ENCODE measurements at places on chromosomes 6 and 20. TPM values are rescaled to one million over a fixed set of nuclear protein-coding genes. Genes with fewer than 3 reads are reported as not detected.

- no peaks in the 10 kb centered on the region for H3K36me3 ChIP-seq
- peaks cover 27% of the 10 kb centered on the region for H3K4me1 ChIP-seq
- no peaks in the 10 kb centered on the region for H3K27me3 ChIP-seq
- peak overlapping the region; percentile 92 for H3K4me3 ChIP-seq
Measured at GRCh38 chr6:46129291-46129628, 529 bp upstream of the ENPP4 start.

DNA sequence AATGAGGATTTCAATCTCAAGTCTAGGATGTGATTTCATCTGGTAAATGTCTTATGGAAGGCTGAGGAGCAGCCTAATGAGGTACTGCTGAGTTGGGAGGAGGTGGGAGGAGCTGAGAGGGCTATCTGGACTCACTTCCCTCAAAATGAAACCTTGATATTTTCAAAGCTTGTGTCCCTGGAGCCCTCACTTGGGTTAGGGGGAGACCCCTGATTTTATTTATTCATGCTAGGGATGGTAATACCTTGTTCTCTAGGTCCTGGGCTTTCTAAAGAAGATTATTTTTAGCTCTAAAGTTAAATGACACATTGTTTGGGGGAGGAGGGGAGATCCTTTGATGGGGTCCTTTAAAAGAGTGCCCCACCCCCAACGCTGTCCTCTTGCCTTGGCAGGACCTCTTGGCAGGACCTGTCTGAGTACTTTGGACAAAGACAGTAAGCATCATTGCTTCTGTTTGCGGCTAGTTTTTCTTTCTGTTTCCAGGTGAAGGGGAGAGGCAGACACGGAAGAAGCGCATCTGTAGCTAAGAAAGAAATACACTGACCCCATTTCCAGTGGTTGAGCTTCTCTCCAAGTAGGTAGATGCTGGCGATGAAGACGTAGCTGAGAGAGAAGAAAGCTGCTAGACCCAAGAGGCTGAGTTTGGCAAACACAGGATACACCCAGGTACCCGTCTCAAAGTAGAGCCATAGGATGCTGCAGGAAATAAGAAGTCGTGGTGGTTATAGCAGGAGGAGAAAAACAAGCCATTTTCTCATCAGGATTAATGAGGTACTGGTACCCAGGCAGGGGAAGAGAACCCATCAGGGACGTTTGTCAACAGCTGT is 55.6 kb downstream of the ADTRP start:
- no peaks in the 10 kb centered on the region for H3K27me3 ChIP-seq
- H3K36me3 ChIP-seq = peaks cover 64% of the 10 kb centered on the region
- peak overlapping the region; percentile 69 for H3K4me3 ChIP-seq
- peak overlapping the region; percentile 89 for H3K27ac ChIP-seq
- peak; percentile 34 for DNase-seq
- peaks cover 67% of the 10 kb centered on the region for H3K4me1 ChIP-seq

- H3K36me3 ChIP-seq = peaks cover 9% of the 10 kb centered on the region
- no peaks in the 10 kb centered on the region for H3K27me3 ChIP-seq
- H3K4me1 ChIP-seq = peaks cover 13% of the 10 kb centered on the region
- H3K27ac ChIP-seq = peak overlapping the region; percentile 41
Measured at GRCh38 chr20:36501367-36502006, 39.8 kb upstream of the MYL9 start.

The LPA gene
- total RNA-seq = not detected

DNA sequence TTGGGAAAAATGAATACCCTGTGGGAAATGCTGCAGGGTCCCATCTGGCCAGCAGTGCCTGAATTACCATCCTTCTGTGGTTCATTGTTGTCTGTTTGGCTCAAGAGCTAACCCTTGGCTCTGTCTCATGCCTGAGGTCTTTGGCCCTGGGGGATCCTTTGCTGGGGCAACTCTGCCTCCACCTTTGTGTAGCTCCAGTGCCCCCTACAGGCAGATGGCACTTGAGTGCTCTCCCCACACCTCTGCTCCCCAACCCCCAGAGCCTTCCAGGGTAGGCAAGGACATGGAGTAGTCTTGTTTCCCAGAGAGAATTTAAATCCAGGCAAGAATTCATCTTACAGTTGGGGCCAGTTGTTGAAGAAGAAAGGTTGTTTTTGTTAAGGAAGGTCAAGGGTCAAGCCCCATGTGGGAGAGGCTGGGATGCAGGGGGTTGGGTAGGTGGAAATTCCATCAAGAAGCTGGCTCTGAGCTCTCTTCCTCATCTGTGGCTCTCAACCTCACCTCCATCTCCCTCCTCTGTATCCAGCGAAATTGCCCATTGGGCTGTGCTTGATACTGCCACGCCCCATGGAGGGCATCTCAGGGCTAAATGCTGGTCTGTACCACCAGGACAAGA is 44.2 kb downstream of the ZNF831 start:
- no peak overlapping the region for H3K4me3 ChIP-seq
- DNase-seq = peak; percentile 91
- H3K27ac ChIP-seq = peak overlapping the region; percentile 32
- peaks cover 30% of the 10 kb centered on the region for H3K4me1 ChIP-seq

DNA sequence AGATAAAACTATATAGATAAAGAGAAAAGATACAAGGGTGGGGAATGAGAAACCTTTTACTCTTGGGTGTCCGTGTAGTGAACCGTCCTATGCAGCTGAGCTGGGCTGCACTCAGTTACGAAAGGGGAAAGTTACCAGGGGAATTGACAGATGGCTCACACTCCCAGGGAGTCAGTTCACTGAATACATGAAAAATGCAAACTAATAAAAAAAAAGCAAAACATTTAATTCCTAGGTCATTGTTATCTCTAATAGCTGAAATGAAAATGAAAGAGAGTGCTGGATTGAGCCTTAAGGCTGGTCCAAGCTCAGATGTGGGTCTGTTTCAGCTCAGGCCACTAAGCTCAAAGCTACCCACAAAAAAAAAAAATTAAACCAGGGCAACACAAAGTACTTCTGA is 138.0 kb downstream of the THBS2 start:
- H3K27me3 ChIP-seq = no peaks in the 10 kb centered on the region
- H3K27ac ChIP-seq = no peak overlapping the region
- H3K4me1 ChIP-seq = peaks cover 4% of the 10 kb centered on the region
- DNase-seq = no peak

- H3K27me3 ChIP-seq = no peaks in the 10 kb centered on the region
- no peak for DNase-seq
- H3K4me1 ChIP-seq = peaks cover 88% of the 10 kb centered on the region
- H3K27ac ChIP-seq = no peak overlapping the region
- peaks cover 8% of the 10 kb centered on the region for H3K36me3 ChIP-seq
Measured at GRCh38 chr6:15266423-15266996, 20.6 kb downstream of the JARID2 start.

DNA sequence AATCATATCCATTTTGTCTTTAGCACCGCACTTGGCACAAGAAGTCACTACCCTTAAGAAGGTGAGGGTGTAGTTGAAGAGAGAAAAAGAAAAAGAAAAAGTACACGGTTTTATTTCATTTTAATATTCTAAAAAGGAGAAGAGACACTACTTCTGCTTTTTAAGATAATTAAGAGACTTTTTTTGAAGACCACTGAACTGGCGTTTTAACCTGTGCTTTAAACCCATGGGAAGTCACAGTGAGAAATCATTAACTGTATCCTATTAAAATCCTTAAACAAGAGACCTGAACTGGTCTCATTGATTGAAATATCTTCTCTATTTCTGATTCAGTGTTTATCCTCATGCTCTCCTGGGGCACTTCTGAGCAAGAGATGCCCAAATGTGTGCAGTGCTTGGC is 243.5 kb downstream of the TMEM242 start:
- no peak for DNase-seq
- H3K4me1 ChIP-seq = peaks cover 55% of the 10 kb centered on the region
- H3K27me3 ChIP-seq = no peaks in the 10 kb centered on the region

- no peak overlapping the region for H3K4me3 ChIP-seq
- H3K4me1 ChIP-seq = no peaks in the 10 kb centered on the region
- DNase-seq = no peak
- no peaks in the 10 kb centered on the region for H3K36me3 ChIP-seq
- no peaks in the 10 kb centered on the region for H3K27me3 ChIP-seq
- no peak overlapping the region for H3K27ac ChIP-seq
Measured at GRCh38 chr6:169489563-169490245, 212.1 kb downstream of the WDR27 start.

The NMBR gene
- total RNA-seq = not detected
